ENCODE measurements at places on chromosomes 6 and 20. TPM values are rescaled to one million over a fixed set of nuclear protein-coding genes. Genes with fewer than 3 reads are reported as not detected.

GRCh38 chr6:156778454-156779205 is 1.5 kb downstream of the ARID1B start:
- DNase-seq: no peak

PHACTR3 gene
- total RNA-seq: 0.30 TPM

GRCh38 chr6:118320652-118321051 is 227.4 kb upstream of the PLN start:
- DNase-seq: no peak

GRCh38 chr20:58243653-58244410 is 15.4 kb upstream of the ANKRD60 start:
- no peak for DNase-seq

GRCh38 chr20:50565383-50565782 is 55.2 kb downstream of the PTPN1 start:
- DNase-seq: no peak

DNA sequence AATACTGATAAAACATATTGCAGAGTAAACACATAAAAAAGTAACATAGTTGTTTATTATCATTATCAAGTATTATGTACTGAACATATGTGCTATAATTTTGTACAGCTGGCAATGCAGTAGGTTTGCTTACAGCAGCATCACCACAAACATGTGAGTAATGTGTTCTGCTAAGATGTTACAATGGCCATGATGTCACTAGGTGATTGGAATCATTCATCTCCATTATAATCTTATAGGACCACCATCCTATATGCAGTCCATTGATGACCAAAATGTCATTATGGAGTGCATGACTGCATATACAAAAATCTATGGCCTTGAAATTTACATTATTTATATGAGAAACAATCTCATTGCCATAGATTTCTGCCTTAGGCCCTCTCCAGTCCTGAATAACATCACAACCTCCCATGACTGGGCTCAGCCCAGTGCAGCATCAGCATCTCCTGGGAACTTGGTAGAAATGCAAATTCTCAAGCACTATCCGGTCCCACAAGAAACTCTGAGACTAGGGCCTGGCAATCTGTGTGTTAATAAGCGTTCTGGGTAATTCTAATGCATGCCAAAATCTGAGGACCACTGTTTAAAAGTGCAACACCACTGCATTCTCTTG is 352.0 kb upstream of the MARCKS start:
- DNase-seq: no peak

GRCh38 chr6:17813542-17813941 is 106.8 kb upstream of the NUP153 start:
- DNase-seq: no peak

TMEM151B gene
- total RNA-seq: 5.6 TPM

GRCh38 chr6:135233686-135234491 is 52.8 kb downstream of the MYB start:
- DNase-seq: no peak

- DNase-seq: no peak
These were observed 146.6 kb downstream of the ZFAND3 start for GRCh38 chr6:37965964-37966676.

DNA sequence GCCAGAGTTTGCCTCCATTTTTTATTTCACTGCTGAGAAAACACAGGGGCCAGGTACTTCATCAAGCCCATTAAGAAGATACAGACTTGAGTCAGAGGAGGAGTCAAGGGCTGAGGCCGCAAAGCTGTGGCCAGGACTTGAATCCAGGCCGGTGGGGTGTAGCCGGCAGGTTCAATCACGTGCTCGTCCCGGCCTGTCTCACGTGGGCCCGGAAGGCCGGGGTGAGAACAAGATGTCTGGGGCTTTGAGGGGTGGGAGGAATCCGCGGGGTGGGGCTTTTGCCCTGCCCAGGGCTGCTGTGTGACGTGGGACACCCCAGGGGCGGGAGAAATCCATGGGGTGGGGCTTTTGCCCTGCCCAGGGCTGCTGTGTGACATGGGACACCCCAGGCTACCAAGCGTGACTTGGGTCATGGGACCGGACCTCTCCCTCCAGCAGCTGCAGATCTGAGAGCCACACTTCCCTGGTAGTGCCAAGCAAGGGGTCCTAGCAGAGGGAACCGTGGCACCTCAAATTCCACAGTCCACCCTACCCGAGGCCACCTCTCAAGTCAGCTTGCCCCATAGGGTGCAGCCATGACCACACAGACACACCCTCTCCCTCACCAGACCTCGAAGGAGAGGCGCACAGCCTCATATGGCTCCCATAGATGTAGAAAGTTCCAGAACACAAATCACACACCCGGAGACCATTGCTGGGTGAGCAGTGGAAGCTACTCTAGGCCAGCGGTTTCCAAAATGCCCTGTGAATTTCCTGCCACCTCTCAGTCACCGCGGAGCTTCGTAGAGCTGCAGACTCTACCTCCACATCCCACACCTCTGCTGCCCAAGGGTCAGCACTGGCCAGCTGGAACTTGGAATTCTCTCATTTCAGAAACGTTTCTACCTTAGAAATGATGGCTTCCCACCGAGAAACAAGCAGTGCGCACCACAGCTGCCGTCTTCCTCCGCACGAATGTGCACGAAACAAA is 156.1 kb downstream of the DLL1 start:
- no peak for DNase-seq

DNA sequence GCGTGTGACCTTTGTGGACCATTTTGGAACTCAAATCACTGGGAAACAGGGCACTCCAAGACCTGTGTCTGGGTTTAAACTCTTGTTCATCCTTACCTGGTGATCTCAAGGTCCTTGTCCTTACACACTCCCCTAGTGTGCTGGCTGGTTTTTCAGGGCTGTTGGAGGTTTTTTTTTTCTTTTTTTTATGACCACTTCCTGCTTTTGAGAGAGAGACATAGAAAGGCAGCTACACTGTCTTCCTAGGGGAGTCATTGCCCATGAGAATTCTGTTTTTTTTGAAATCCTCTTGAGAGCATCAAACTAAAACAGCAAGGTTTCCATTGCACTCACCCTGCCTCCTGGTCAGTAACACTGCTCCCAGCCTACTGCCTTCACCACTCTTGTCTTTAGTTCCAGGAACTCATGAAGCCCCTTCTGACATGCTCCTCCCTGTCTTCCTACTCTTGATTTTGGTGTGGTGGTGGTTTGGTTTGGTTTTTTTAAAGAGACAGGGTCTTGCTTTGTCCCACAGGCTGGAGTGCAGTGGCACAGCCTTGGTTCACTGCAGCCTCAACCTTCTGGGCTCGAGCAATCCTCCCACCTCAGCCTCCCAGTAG is 28.6 kb downstream of the PRPH2 start:
- no peak for DNase-seq

- DNase-seq: no peak
These were observed 12.9 kb downstream of the BTN2A1 start for GRCh38 chr6:26470643-26471042.

TGM3 gene
- 0.07 TPM for total RNA-seq

DNA sequence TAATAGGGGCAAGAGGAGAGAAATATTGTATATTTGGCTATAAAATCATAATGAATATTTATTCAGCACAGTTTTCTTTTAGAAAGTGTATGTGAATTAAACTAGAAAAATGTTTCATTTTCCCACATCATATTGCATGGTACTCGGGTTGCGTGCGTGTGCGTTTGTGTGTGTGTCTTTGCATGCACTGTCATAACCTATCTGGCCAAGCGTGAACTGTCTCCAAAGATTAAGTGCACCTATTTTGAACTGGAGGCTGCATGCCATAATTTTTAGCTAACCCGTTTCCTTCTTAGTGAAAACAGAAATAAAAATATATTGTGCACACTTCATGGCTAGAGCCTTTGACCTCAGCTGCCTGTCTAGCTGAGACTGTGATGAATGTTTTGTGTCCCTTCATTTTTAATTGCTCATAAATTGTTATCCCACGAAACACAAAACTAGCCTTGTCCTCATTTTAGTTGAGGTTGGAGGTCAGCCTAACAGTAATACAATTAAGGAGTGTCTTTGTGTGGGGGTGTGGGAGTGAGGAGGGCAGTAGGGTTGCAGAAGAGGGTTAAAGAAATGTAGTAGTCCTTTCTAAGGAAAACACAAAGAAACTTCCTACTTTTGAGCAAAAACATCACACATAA is 336.1 kb upstream of the POU3F2 start:
- no peak for DNase-seq

GRCh38 chr6:139881728-139882211 is 507.3 kb upstream of the CITED2 start:
- peak; percentile 22 for DNase-seq

DNA sequence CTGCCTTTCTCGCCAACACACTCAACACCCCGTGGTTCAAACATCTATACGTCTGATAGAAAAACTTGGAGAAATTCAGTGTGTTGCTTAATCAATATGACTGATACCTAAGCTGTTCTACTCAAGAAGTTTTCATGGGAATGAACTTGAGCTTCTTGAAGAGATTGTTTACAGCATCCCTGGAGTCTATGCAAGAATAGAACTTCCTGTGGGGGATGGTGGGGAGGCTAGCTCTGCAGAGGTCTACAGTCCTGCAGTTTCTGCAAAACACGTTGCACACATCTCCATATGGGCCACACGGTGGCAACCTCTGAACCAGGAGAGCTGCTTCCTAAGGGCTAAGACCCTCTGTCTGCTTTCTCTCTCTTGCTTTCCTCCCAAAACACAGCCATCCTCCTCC is 32.7 kb upstream of the FANCE start:
- no peak for DNase-seq
